ENCODE measurements at places on chromosomes 1 and 21.

DNA sequence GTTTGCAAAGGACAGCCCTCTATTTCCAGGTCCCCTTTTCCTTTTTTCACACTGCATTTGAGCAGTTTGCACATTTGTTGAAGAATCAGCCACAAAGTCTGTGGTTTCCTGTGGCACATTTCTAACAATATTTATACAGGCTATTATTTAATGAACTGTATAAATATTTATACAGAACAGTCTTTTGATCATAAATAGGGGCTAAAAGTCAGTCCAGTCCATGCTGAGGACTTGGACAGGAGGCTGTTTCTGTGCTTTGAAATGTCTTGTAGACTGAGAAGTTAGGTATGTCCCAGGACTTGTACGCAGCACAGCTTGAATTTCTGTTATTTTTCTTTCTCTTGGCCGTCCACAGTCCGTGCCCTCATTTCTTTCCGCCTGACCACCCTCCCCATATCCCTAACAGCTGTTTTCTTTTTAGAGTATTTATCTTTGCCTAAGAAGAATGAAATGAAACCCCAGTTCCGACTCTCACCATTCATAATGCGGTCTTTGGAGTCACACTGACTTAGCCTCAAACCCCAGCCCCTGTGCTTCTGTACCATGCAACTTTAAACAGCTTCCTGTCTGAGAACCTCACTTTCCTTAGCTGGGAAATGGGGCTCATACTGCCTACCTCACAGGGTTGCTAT, 19.7 kb downstream of the FGGY start:
- DNase-seq: no peak

GRCh38 chr1:3351449-3352298, 102.8 kb upstream of the ARHGEF16 start:
- DNase-seq: no peak

GRCh38 chr1:112423207-112423606, 27.2 kb downstream of the CTTNBP2NL start:
- DNase-seq: no peak

- DNase-seq: no peak
Observed at GRCh38 chr21:14482165-14482564, 64.0 kb downstream of the SAMSN1 start.

DNA sequence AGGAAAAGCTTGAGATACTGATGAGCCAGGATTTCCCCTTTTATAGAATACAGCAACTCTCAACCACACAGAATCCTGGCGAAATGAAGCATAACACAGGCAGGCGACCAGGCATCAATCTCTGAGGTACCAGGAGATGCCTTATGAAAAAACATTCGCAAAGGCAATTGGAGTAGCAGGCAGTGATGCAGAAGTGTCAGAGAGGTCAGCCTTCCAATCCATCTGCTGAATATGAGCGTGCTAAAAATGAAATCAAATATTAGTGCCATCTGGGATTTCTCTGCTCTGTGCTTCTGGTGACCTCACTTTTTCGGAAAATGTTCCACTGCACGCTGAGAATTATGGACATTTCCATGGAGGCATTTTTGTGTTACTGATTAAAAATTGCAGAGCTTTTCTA, 258.8 kb downstream of the VAV3 start:
- DNase-seq: no peak

DNA sequence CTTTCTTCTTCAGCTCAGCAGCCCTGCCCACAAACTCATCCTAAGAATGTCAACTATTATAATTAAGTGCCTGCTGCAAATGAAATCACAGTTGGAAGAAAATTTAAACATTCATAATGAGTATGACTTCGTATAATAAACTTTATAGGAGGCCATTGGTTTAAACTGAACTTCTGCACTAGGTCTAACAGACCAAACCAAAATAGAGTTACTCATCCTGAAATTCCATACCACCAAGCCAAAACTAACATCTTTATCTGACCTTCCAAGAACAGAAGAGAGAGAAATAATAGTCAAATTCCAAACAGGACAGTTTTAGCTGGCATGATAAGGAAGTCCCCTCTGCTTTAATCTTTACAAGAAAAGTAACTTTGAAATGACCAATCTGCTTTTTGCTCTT, 472.4 kb upstream of the PRMT6 start:
- no peak for DNase-seq

GRCh38 chr1:166470014-166470413, 303.2 kb upstream of the FAM78B start:
- DNase-seq: no peak

DNA sequence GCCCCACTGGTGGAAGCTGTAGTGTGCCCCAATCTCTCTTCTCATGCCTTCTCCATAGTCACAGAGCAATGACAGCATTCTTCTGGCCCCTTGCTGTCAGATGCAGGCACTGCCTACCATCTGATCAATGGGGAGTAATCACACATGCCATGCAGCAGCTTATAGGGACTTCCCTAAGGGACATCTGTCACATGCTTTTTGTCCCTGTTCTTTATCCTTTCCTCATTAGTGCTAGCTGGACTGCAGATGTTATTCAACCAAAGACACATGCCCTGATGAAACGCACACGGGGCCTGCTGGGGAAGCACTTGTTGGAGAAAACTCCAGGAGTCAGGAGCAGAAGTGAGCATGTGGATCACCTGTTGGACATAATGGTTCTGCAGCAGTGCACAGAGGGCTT, 108.7 kb downstream of the KCNJ15 start:
- peak; percentile 16 for DNase-seq

DNA sequence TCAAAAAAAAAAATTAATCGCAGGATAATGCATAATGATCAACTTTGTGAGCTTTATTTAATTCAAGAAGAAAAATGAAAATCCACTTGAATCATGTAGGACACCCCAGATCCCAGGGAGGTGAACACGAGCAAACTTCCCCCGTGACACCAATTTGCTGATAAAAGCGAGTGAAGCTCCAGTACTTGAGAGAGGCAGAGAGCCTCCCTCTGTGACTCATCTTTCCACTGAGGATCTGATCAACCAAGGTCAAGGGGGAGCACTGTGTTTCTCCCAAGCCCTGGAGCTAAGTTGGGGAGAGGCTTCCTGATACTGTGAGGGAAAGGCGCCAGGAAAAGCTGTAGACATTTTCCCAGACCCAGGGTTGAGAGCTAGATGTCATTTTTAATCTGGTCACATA, 160.9 kb downstream of the SLC44A5 start:
- DNase-seq: no peak

Data from right atrium auricular region (tissue), 2 donors.